ENCODE measurements at places on chromosomes 4 and X.

GRCh38 chr4:70371987-70372386, 10.9 kb upstream of the SMR3B start:
- no peak for DNase-seq

GRCh38 chrX:107940095-107940494, 42.1 kb downstream of the TEX13B start:
- DNase-seq = no peak

GRCh38 chr4:61533140-61533539, 333.0 kb downstream of the ADGRL3 start:
- no peak for DNase-seq

GRCh38 chr4:34365946-34366345, 1878.4 kb downstream of the ARAP2 start:
- DNase-seq = no peak

DNA sequence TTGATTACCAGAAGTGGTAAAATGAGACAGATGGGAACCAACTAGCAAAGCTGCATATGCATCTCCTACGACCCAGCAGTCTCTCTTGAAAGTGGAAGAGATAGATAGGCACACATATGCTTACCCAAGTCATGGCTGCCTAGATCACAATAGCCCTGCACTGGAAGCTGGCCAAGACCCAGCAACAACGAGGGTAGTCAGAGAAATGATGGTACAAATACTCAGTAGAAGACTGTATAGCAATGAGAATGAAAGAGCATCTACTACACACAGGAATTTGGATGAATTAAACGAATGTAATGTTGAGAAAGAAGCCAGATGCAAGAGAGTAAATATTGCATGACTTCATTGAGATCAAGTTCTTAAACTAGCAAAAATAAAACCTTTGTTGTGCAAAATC, 100.3 kb upstream of the FAT1 start:
- DNase-seq = no peak

DNA sequence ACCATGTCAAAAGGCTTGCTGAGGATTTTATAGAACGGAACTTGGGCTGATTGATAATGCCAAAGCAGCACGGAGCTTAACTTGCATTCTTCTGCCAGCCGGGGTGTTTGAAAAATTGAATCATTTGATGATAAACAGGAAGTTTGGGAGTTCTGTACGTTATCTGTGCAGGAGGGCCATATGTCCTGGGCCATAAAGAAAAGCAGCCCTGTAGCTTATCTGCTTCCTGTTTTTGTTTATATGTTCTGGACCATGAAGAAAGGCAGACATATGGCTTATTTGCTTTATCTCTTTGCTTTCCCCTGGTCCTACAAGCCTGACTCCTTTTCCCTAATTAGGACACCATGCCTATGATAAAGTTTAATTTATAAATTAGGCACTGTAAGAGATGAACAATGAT, 62.4 kb downstream of the HOPX start:
- DNase-seq = no peak

Measured in cortex of kidney (tissue), 1 donor.